ENCODE measurements at places on chromosomes 16 and 17. TPM values are rescaled to one million over a fixed set of nuclear protein-coding genes. Genes with fewer than 3 reads are reported as not detected.

Gene CHST5
- total RNA-seq = not detected

Gene NPIPA5
- total RNA-seq = 12.4 TPM

Gene C1QBP
- total RNA-seq = 544 TPM

Gene KRT24
- not detected for total RNA-seq

GRCh38 chr16:76784530-76784929 is 406.5 kb upstream of the MON1B start:
- DNase-seq = no peak
- H3K27ac ChIP-seq = no peak overlapping the region
- H3K36me3 ChIP-seq = no peaks in the 10 kb centered on the region
- H3K4me3 ChIP-seq = no peak overlapping the region
- no peaks in the 10 kb centered on the region for H3K4me1 ChIP-seq

DNA sequence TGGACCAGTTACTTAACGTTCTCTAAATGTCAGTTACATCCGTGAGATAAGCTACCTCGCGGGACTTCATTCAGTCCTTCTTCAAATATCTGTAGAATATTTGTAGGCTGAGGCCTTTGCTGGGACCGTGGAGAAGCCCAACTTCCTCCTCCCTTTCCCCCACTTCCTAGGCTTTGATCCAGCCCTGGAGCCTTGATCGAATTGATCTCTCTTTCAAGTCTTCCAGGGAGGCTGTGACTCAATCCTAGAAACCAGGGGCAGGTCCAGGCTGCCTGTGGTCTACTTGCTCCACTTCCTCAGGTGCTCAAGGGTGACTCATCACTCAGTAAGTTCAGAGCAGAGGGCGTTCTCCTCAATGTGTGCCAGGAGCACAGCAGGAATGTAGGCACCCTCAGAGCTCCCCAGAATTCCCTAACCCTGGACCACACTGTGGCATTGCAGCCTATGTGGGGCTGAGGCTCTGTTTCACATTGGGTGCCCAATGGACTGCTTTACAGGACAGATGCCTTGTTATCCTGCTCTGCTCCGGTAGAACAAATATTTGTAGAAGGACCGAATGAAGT is 11.2 kb upstream of the CEP20 start:
- H3K4me1 ChIP-seq = no peaks in the 10 kb centered on the region
- no peaks in the 10 kb centered on the region for H3K36me3 ChIP-seq
- no peak for DNase-seq

DNA sequence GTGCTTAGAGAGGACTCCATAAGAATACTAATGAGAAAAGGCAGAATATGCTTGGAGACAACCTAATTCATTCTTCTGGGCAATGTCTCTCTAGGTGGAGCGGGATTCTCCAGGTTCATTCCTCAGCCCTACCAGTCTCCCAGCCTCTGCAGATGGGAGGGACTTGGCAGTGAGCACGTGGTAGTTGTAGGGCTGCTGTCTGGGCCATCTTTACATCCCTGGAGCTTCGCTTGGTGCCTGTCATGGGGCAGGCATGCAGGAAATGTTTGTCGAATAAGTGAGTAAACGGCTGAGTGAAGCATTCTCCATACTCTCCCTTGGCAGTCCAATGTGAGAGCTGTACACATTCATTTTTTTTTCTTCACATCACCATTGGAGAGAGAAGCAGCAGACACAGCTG is 387.5 kb downstream of the UTP18 start:
- no peaks in the 10 kb centered on the region for H3K27me3 ChIP-seq
- no peak overlapping the region for H3K27ac ChIP-seq
- H3K4me3 ChIP-seq = no peak overlapping the region
- DNase-seq = no peak
- H3K4me1 ChIP-seq = no peaks in the 10 kb centered on the region

DNA sequence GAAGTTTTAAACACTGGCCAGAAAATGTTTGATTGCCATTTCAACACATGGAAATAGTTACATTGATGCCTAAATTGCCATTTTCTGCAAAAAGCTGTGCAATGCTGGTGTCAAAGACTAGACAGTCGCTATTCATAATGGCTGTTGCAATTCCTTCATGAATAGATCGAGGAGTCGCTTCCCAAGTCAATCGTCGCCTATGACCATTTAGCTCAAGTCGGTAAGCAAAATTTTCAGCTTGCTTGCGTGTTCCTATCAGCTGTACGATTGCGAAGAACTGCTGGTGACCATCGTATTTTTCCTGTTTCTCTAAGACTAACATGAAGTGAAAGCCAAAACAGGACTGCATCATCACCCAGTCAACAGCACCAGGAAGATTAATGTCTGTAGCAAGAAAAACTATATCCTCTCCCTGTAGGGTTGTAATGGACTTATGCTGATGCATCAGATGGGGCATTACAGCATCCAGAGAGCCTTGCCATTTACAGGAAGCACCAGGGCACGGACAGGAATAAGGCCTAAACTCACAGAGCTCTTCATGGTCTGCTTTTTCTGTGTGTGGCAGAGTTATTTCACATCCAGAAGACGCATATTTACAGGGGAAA is 23.6 kb downstream of the SIAH1 start:
- no peaks in the 10 kb centered on the region for H3K27me3 ChIP-seq
- no peaks in the 10 kb centered on the region for H3K36me3 ChIP-seq
- DNase-seq = no peak

DNA sequence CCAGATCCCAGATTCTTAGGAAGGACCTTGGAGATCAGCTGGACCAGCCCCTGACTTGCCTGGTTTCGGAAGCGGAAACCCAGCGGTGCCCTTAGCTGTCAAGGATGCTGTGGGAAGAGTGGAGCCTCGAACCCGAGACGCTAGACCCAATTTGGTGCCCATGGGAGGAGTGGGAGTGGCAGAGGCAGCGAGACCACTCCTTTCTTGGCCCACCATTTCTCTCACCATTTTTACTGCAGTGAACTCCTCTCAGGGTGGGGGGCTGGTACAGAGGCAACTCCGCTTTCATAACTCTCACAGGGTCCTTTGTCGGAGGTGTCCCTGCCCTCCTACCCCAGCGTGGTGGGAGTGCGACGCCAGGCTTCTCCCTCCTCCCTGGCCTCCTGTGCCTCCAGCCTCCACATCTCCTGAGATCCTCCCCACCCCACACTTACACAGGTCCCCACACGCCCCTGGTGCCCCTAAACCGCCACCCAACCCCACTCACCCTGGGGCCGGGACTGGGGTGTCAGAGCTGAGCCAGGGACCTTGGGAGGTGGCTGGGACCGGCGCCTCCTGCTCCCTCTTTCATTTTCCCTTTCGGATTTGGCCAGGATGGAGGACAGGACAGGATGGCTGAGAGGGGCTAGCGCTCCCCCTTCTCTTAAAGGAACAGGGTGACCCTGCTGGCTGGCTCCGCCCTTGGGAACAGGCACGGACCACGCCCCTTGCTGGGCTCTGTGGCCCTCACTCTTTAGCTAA is at the start of gene GJD3:
GJD3 (minus strand) TSS at position 617 of the 741 bp plus-strand sequence. CDS start 922 bp downstream, outside the sequence.
- H3K4me1 ChIP-seq = peaks cover 11% of the 10 kb centered on the region
- H3K36me3 ChIP-seq = no peaks in the 10 kb centered on the region
- DNase-seq = no peak
- H3K4me3 ChIP-seq = no peak within 1 kb of the TSS

- H3K4me3 ChIP-seq = no peak overlapping the region
- DNase-seq = no peak
- H3K27ac ChIP-seq = no peak overlapping the region
- H3K27me3 ChIP-seq = no peaks in the 10 kb centered on the region
Measured at GRCh38 chr17:7897773-7898172, 9.2 kb downstream of the CHD3 start.

DNA sequence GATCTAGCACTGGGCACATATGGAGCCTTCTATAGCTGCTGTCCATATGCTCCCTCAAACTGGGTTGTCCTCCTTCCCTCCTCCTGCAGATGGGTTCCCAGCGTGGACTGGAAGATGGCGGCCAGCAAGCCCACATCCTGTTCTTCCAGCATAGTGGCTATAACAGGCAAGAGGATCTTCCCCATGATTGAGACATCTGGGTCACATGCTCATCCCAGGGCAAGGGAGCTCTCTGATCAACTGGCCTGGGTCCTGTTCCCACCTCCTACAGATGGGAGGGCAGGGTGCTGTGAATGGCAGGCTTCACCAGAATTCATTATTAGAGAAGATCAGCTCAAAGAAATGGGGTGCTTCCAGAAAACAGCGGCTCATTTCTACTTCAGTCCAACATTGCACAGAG is 210.2 kb downstream of the PARN start:
- no peaks in the 10 kb centered on the region for H3K36me3 ChIP-seq
- no peaks in the 10 kb centered on the region for H3K27me3 ChIP-seq
- no peak overlapping the region for H3K4me3 ChIP-seq
- no peaks in the 10 kb centered on the region for H3K4me1 ChIP-seq
- no peak overlapping the region for H3K27ac ChIP-seq
- DNase-seq = no peak

GRCh38 chr16:24440306-24440705 is 99.1 kb upstream of the RBBP6 start:
- no peak overlapping the region for H3K4me3 ChIP-seq
- no peaks in the 10 kb centered on the region for H3K27me3 ChIP-seq
- DNase-seq = no peak

DNA sequence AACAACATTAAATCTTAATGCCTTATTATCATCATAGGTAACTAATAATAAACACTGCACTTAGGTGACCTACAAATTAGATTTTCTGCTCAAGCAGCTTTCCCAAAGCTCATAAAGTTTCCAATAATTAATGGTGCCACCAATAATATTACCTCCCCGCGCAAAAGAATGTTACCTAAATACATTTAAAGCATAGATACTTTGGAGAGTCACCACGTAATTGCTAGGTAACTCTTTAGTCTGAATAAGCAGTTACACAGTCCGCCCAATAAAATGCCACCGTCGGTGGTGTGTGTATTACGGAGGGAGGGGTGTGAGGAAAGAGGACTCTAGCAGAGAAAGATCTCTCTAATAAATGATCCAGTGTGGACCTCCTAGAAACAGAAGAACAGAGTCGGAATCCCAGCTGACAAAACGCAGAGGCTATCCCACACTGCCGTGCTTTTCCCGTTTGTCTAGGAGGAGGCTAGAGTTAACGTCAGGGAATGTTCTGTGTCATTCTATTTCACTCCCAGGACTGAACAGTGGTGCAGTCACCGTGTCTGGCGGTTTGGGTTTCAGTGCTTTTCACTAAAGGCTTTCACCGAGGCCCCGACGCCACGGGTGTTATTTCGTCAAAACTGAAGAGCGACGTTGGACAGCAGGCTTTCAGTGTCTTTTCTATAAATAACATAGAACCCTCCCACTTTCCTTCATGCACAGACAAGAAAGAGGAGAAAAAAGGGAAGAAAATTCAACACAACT is 630 bp downstream of the RNFT1 start:
- no peaks in the 10 kb centered on the region for H3K27me3 ChIP-seq
- H3K27ac ChIP-seq = peak overlapping the region; percentile 88
- H3K4me3 ChIP-seq = peak overlapping the region; percentile 60
- peaks cover 21% of the 10 kb centered on the region for H3K4me1 ChIP-seq
- DNase-seq = no peak

DNA sequence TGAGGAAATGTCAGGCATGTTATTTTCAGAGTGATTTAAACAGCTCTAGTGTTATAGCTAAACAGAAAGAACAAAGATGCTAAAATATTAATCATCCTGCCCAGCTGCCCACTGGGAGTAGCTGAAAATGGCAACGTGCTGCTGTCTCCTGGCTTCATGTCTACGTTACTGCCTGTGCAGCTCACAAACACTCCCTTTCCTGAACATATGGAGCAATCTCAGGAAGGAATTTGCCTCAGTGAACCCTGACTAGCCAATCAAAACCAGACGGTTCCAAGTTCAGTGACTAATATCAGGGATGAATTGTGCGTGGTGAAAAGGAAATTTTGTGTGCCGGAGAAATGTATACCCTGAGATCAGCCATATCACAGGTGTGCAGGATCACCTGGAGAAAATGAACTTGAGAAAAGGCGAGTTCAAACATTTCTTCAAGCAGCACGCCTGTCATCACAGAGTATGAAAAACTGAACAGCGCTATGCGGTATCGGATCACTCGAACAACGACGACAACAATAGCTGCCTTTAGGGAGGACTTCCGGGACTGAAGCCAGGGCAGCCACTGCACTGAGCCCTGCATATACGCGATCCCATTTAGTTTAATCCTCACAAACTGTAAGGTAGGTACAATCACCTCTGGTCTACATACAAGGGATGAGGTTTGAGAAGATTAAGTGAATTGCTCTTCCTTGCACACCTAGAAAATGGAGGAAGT is 110.3 kb downstream of the STX8 start:
- H3K4me3 ChIP-seq = no peak overlapping the region
- no peaks in the 10 kb centered on the region for H3K27me3 ChIP-seq
- no peak overlapping the region for H3K27ac ChIP-seq
- no peak for DNase-seq
- peaks cover 14% of the 10 kb centered on the region for H3K4me1 ChIP-seq

GRCh38 chr17:57648720-57649119 is 96.4 kb downstream of the CCDC182 start:
- H3K27me3 ChIP-seq = no peaks in the 10 kb centered on the region
- H3K4me1 ChIP-seq = no peaks in the 10 kb centered on the region
- no peak for DNase-seq
- no peak overlapping the region for H3K4me3 ChIP-seq
- no peak overlapping the region for H3K27ac ChIP-seq

- H3K27ac ChIP-seq = peak overlapping the region; percentile 80
- DNase-seq = no peak
- peak overlapping the region; percentile 79 for H3K4me3 ChIP-seq
- H3K4me1 ChIP-seq = peaks cover 58% of the 10 kb centered on the region
- peaks cover 3% of the 10 kb centered on the region for H3K36me3 ChIP-seq
- no peaks in the 10 kb centered on the region for H3K27me3 ChIP-seq
Measured at GRCh38 chr17:28948873-28949184, 2.5 kb downstream of the PHF12 start.

DNA sequence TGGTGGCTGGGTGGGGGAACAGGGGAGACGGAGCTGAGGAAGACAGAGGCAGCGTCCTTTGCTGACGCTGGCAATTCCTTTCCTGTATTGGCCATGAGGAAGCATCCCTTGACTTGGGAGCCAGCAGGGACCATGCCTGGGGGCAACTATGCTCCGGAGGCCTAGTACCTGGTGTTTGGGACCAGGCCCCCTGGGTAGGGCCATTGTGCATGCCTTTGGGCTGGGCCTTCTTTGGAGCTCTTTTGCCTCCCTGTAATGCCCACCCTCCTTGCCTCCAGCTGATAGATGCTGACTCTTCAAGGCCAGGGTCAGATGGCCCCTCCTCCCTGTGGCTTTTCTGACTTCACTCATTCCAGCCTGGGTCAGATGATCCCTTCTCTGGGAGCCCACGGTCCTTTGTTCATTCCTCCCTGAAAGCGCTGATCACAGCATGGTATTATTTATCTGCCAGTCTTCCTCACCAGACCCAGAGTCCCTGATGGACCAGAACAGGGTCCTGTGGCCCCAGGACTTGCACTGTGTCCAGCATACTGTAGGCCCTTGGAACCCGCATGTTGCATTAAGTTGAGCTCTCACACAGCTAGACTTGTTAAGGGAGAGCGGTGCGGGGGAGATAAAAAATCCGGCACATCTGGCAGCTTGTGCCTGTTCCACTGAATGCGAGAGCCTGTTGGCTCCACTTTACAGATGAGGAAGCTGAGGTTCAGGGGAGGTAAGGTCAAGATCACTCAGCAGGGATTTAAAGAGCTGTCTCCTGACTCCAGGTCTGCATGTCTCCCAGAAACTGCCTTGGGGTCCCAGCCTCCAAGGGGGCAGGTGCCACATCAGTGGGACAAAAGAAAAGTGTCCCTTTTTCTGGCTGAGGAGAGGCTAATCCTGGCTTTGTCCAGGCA is 2.9 kb downstream of the STARD3 start:
- H3K36me3 ChIP-seq = no peaks in the 10 kb centered on the region
- H3K4me3 ChIP-seq = no peak overlapping the region
- H3K27me3 ChIP-seq = no peaks in the 10 kb centered on the region
- H3K4me1 ChIP-seq = peaks cover 78% of the 10 kb centered on the region

Measured in CD8-positive, alpha-beta memory T cell (primary cell).